ENCODE measurements at places on chromosomes 13 and 19.

DNA sequence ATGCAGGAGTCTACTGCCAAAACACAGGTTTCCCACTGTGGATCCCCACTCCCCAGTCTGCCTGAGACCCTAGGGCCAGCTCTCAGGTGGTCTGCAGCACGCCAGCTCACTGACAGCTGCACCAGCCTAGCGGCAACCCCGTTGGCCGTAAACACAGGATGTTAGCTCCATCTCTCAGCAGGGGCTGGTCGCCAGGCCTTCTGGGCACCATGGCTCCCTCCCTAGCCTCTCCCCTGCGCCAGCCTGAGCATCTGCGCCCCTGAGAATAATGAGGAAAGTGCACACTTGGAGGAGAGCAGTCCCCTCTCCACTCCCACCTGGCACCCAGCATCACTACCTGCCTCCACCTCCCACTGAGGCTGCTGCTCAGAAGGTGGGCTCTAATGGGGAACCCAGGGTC lies 20.8 kb upstream of the EPHX3 start:
- no peak for DNase-seq

DNA sequence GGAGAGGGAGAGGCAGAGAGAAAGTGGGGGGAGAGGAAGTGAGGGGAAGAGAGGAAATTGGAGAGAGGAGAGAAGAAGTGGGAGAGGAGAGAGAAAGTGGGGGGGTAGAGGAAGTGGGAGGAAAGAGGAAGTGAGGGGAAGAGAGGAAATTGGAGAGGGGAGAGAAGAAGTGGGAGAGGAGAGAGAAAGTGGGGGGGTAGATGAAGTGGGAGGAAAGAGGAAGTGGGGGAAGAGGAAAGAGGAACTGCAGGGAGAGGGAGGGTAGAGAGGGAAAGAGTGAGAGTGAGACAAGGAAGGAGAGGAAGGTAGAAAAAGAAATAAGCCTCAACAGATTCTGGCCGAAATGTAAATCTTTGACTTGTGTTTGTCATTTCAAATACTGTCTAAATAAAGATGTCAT lies 146.6 kb downstream of the KLF12 start:
- no peak for DNase-seq

GRCh38 chr19:57321116-57321515 lies 844 bp downstream of the ZNF543 start:
- no peak for DNase-seq

- DNase-seq = no peak
These were observed 155.4 kb downstream of the KDM4B start for GRCh38 chr19:5124111-5124855.

DNA sequence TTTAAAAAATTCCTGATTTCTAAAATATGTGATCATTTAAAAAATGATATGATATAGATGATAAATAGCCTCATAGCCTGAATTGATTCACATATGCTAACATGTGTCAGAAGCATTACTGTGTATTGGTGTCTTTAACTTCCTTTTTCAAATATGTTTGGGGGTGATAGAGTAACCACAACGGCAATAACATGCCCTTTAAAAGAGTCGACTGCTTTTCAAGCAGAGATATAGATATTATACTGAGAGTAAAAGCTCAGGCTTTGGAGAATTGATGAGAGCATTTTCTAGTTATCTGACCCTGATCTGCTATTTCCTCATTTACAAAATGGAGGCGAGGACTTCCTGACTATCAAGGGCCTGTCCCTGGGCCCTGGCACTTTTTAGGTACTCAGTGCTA lies 260.5 kb downstream of the DCT start:
- DNase-seq = no peak

DNA sequence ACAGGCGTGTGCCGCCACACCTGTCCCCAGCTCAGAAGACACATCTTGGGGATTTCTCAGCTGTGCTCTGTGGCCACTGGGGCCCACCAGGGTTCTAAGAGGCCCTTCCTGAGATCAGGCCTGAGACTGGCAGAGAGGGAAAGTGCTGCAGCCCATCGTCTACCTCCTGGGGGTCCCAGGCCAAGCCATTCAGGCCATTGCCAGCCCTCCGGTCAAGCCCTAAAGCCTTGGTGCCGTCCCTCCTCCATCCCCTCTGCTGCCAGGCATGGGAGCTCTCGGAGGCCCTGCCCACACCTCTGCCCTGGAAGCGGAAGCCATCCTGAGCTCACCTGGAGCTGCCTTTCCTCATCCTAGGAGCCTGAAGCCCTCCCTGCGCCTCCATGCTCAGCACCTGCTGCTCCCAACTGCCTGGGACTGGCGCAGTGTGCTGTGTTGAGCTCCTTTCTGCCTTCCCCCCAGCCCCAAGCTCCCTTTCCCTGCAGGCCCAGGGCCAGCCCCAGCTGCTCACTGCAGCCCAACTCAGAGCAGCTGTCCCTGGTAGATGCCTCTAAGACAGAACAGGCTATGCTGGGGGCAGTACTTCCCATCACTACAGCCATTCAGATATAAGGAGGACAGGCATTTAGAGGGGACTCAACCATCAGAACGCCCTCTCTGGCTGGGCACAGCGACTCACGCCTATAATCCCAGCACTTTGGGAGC lies 2.9 kb downstream of the SLC7A9 start:
- no peak for DNase-seq

- no peak for DNase-seq
These were observed 9.2 kb downstream of the PLPP2 start for GRCh38 chr19:281992-282391.

- no peak for DNase-seq
These were observed 58.6 kb upstream of the WDFY2 start for GRCh38 chr13:51525567-51526167.

GRCh38 chr19:48633148-48634035 lies 3.8 kb downstream of the DBP start:
- no peak for DNase-seq

- no peak for DNase-seq
These were observed 1.3 kb downstream of the RAB3D start for GRCh38 chr19:11338121-11338520.

DNA sequence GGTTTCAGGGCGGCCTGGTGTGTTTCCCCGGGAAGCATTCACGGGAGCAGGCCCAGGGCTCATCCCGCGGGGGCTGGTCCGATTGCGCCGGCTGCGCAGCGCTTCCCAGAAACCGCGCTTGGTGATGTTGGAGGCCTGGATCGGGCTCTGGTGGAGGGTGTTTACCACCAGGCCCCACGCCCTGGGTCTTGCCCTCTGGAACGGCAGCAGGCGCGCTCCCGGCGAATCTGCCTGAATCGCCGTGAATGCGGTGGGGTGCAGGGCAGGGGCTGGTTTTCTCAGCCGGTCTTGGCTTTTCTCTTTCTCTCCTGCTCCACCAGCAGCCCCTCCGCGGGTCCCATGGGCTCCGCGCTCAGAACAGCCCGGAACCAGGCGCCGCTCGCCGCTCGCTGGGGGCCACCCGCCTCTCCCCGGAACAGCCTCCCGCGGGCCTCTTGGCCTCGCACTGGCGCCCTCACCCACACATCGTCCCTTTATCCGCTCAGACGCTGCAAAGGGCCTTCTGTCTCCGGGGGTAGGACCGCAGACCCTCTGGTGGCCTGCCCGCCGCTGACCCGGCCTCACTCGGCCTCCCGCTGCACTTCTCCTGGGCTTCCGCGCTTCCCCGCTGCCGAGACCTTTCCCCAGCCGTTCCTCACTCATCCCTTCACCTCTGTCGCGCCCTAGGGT lies 69.4 kb upstream of the GJB6 start:
- peak; percentile 58 for DNase-seq

- no peak for DNase-seq
These were observed 449.8 kb downstream of the DACH1 start for GRCh38 chr13:71417205-71417604.

- no peak for DNase-seq
These were observed 29.8 kb downstream of the DZIP1 start for GRCh38 chr13:95614641-95615245.

GRCh38 chr13:106101201-106101600 lies 434.3 kb downstream of the EFNB2 start:
- DNase-seq = no peak

DNA sequence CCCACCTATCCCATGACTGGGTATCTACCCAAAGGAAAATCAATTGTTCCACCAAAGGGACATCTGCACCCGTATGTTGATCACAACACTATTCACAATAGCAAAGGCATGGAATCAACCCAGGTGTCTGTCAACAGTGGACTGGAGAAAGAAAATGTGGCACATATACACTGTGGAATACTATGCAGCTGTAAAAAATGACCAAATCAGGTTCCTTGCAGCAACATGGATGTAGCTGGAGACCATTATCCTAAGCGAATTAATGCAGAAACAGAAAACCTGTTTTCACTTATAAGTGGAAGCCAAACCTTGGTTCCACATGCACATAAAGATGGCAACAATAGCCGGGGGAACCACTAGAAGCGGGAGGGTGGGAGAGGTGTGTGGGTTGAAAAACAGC lies 228.6 kb downstream of the UQCRFS1 start:
- no peak for DNase-seq

DNA sequence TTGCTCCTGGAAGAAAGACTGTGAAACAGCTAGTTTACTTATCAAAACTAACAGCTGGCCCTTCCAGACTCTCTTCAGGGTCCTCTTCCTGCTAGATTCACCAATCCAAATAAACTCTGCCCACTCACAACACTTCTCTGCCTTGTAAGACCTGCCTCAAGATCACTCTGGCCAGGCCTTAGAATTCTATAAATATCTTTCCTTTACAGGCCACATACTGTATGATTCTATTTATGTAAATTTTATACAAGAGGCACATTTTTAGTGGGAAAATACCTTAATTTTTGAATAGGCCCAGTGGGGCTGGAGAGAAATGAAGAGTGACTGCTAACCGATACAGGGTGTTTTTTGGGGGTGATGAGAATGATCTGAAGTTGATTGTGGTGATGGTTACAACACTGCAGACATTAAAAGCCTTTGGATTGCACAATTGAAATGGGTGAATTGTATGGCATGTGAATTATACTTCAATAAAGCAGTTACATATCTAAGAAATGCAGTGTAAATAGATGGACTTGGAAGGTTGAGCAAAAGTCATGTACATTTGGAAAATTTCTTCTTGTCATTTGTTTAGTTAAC lies 141.8 kb downstream of the GPC5 start:
- DNase-seq = no peak

GRCh38 chr13:50892210-50892944 lies 17.2 kb upstream of the RNASEH2B start:
- peak; percentile 33 for DNase-seq

DNA sequence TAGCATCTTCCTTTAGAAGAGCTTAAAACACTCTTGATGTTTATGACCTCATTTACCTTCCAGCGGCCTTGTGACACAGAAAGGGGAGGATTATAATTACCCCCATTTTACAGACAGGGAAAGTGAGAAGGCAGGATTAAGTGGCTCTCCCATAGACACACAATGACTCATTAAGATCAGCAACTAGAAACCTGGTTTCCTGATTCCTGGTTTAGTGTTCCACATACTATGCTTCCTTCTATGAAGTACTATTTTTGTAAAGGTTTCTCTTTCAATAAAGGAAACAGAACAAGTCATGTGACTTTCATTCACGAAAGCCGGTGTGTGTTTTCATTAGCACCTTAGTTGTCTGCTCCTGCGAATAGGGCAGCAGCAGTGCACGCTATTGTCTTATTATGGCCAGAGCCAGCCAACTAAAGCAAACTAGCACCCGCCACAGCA lies 8.3 kb downstream of the IRS2 start:
- no peak for DNase-seq

- no peak for DNase-seq
These were observed 3.5 kb upstream of the S1PR5 start for GRCh38 chr19:10520652-10521318.

GRCh38 chr13:74289861-74290773 lies 155.9 kb upstream of the KLF12 start:
- no peak for DNase-seq

- DNase-seq = peak; percentile 10
These were observed 63.4 kb downstream of the TEX29 start for GRCh38 chr13:111383591-111384440.

DNA sequence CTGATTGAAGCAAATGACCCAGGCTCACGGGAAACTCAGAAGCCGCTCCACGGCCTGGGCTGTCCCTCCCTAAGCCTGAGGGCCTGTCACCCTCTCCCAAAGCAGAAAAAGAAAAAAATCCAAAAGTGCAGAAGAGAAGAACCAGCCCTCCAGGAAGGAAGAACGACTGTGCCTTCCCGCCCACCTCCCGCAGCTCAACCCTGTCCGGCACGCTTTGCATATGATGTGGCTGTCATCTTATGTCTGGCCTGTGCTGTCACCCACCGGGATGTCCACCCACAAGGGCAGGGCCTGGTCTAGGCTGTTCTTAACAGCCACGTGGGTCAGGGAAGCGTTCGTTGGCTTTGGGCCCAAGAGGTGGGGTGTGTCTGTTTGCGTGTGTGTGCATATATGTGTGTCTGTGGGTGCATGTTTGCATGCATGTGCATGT lies 13.7 kb downstream of the ZBTB7A start:
- no peak for DNase-seq

GRCh38 chr19:31023038-31023437 lies 326.2 kb downstream of the TSHZ3 start:
- no peak for DNase-seq

- no peak for DNase-seq
These were observed 898.9 kb upstream of the MIR17HG start for GRCh38 chr13:90448466-90449037.

DNA sequence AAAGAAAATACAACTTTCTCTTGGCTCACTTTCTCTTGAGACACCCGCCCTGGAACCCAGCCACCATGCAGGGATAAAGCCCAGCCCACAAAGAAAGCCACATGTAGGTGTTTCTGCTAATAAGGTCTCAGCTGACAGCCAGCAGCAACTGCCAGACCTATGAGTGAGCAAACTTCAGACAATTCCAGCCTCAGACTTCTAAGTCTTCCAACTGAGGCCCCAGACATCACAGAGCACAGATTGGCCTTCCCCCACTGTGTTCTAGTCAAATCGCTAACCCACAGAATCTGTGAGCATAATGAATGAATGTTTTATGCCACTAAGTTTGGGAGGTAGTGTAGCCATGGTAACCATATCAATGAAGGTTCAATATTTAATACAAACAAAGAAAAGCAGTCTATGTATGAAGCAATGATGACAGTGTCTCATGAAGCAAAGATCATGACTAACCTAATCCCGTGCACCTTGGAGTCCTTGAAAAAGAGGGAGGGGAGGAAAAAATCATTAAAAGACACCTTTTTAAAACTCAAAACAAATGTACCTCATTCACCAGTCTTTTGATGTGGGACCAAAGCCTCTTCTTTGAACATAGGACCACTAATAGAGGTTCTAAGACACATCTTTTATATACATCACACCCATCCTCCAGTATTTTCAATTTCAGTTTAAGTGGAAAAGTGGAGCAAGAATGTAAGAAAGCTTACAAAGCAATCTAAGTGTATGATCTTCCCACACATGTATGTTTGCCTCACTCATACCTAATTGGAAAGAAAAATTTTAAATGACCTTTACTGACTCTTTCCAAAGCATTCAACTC lies 6.2 kb downstream of the MRPS31 start:
- DNase-seq = no peak

GRCh38 chr13:71546881-71547280 lies 320.1 kb downstream of the DACH1 start:
- DNase-seq = no peak

Data from glutamatergic neuron (in vitro differentiated cells).